HS-27A (cell line): ENCODE measurements at places on chromosomes 5 and 9.

DNA sequence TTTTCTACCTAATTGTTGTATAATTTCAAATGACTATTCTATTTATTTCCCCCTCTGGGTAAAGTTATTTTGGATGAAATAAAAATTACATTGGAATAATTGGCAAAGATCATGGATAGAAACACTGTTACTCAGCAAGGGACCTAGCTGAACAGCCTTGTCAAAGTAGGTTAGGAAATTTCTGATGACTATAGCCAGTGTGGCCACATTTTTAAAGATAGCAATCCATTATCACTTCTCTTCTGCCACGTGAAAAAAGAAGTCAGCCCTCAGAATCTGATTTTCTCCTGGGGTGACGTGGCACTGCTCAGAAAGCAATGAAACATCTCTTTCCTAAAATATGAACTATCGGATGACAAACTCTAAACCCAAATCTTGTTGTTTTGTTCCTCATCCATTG, 784.2 kb upstream of the RIOK2 start:
- DNase-seq, result no peak

- DNase-seq, result no peak
Measured at GRCh38 chr5:60445427-60445826, 254.5 kb downstream of the DEPDC1B start.

- DNase-seq, result no peak
Measured at GRCh38 chr5:72937517-72938061, 18.3 kb upstream of the FCHO2 start.

- no peak for DNase-seq
Measured at GRCh38 chr9:116042321-116042720, 111.3 kb upstream of the PAPPA start.

DNA sequence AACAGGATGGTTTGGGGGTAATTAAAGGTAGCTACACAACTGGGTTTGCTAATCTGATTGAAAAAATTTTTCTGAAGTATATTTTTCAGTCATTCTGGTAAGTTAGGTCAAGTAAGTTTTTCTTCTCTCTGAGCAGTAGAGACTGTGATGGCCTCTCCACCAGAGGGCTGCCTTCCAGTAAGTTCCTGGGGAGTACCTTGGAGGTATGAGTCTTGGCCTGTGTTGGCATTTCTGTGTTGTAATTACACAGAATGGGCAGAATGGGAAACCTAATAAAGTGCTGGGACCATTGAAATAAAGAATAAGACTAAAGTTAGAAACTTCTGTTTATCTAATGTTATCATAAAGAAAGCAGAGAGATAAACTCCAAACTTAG, 430.8 kb downstream of the ARHGEF28 start:
- DNase-seq, result no peak
